ENCODE measurements at places on chromosomes 3 and 15.

GRCh38 chr15:57921371-57921770 is 144.1 kb downstream of the ALDH1A2 start:
- no peak for DNase-seq

- DNase-seq: peak; percentile 59
These were observed 176.9 kb downstream of the APBA2 start for GRCh38 chr15:29062626-29063025.

GRCh38 chr3:131543714-131544113 is 40.9 kb upstream of the MRPL3 start:
- DNase-seq: no peak

DNA sequence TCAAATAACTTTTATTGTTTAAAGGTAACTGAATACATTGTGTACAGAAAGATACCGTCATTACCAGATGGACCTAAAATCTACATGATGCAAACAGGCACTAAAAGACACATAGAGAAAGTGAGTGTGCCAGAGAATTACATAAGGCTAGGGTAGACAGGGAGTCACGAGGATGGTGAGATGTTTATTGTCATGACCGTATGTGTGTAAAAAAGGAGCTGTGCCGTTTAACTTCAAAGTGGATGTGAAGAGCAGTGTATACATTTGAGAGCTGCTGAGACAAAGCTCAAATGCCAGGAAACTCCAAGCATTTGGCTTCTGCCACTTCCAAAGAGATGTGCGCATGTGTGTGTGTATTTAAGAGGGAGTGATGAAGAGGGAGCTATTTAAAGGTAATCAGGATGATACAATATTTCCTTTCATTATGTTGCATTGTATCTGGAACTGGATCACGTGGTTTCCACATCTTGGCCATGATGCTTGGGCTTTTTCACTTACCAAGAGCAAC is 51.4 kb upstream of the IGF1R start:
- no peak for DNase-seq

DNA sequence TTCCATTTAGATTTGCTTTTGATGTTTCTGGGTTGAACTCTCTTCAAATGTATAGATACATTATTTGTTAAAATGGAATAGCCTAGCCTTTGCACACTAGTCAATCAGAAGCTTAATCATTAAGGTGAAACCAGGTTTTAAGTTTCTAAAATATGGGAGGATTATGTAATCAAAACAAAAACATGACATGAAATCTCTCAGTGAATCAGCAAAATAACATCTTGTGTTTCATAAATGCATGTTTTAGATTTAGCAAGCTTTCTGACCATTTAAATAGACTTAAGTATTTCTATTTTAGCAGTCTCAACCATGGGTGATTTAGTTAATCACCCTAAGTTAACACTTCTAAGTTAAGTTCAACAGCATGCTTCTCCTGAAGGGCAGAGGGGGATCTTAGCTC is 11.3 kb downstream of the GTF2E1 start:
- no peak for DNase-seq

- no peak for DNase-seq
These were observed 97.6 kb downstream of the MEX3B start for GRCh38 chr15:81948222-81948621.

DNA sequence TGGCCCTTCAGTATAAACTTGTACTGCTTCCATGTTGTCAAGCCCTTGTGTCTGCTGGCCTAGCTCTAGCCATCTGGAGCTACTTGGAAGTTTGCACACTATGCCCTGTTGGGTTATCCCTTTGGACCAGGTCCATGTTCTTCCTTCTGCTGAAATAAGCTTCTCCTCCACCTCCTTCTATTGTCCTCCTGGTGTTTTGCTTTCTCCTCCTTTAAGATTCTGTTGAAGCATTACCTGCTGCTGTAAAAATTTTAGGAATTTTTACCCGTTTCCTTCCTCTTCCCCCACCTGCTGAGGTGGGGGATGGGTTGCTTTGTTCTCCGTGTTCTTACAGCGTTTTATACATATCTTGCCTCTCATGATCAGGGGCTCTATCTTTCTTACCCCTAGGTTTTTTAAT is 51.7 kb downstream of the SH3GL3 start:
- DNase-seq: peak; percentile 45

DNA sequence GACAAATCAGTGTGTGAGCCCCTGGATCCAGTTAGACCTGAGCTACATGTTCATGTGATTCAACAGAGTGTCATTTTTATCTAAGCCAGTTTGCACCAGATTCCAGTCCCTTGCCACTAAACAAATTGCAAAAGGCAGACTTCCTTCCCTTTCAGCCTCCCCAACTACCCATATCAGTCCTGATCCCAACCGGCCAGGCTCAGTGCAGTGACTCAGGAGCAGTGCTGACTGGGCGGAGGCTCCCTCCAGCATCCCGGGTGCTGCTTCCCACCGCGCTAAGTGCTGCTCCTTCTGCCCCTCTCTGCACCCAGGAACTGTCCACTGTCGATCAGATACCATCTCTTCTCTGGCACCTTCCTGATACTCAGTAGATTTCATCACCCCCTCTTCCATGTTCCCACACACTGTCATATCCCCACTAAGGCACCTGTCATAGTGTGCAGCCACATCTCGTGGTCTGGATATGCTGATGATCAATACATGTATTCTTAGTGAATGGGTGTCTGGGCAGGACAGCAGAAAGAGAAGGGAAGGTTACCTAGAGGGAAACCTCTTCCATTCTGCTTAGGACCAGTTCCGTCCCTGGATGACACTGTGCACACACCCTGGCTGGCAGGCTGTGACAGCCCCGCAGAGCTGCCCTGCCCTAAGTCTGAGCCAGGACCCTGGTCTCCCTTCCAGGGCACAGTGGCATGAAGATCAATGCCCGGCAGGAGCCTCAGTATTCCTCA is 108.8 kb upstream of the RAD18 start:
- no peak for DNase-seq

GRCh38 chr3:89851974-89852621 is 744.7 kb downstream of the EPHA3 start:
- DNase-seq: peak; percentile 47

- no peak for DNase-seq
These were observed 95.9 kb upstream of the TNIK start for GRCh38 chr3:171556148-171556547.

- no peak for DNase-seq
These were observed 199.7 kb downstream of the AKAP13 start for GRCh38 chr15:85579957-85580694.

- peak; percentile 20 for DNase-seq
These were observed 24.8 kb downstream of the AADAC start for GRCh38 chr3:151838574-151839312.

DNA sequence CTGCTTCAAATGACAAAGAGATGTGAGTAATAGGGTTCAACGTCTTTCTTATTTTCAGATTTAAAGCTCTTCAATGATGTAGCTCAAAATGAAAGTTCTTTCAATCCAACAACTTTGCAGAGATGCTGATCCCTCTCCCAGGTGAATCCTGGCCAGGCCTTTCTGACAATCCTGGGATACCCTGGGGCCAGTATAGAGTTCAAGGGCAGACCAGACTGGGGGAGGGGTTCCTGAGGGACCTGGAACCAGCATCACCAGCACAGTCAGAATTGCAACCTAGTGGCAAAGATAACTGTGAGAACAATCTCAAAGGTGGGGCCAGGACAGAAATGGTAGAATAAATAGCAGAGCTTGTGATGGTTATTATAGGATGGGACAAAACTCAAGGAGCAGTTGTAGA is 19.7 kb upstream of the NCK1 start:
- no peak for DNase-seq

GRCh38 chr3:107752202-107752990 is 229.6 kb downstream of the BBX start:
- DNase-seq: no peak

DNA sequence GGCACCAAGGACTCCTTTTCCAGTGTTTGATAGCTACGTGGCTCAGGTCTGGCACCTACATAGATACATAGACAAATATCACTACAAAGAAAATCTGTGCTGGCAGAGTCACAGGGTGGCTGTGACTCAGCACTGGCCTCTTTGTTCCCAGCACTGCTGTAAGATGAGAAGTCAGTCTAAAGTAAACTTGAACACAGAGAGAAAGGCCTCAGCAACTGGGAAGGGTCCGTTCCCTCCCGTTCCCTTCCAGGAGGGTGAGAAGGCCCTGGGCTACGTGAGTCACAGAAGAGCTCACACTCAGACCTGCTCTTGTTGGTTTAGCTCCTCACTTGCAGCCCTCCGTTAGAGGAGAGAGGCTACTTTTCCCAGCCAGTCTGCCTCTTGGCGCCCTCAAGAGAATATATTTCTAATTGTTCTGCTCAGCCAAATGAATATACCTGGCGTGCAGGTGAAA is 23.1 kb downstream of the ANXA2 start:
- no peak for DNase-seq

DNA sequence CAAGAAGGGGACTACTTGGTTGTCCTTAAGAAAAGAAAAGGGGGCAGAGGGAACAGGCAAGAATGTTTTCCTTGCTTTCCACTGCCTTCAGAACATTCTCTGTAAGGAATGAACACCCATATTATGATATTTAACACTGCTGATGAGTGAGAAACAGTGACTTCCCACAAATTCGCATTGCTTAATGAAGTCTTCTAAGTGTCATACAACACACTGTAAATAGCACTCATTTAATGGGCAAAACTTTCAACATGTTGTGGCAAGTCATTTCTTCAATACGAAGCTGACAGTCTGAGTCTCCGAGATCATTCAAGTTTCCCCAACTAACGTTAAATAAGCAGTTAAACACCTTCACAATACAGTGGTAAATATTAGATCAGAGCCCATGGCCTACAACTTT is 464.4 kb downstream of the SHQ1 start:
- no peak for DNase-seq

GRCh38 chr15:95085056-95085455 is 853.7 kb downstream of the MCTP2 start:
- no peak for DNase-seq

DNA sequence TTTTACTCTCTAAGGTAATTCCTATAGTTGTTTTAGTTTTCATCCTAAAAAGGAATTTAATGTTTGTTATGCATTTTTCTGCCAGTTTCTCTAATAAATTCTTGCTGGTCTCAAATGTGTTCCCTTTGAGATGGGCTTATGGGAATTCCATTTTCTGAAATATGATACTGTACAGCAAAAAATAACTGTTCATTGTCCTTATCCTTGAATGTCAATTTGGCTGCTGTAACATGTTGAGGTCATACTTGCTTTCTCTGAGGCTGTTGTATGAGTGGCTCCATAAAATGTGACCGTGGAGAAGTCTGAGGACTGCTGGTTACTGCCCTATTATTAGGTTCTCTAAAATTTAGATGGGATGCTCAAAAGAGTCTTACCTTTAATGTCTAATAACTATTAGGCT is 266.5 kb downstream of the ADAMTS17 start:
- no peak for DNase-seq

DNA sequence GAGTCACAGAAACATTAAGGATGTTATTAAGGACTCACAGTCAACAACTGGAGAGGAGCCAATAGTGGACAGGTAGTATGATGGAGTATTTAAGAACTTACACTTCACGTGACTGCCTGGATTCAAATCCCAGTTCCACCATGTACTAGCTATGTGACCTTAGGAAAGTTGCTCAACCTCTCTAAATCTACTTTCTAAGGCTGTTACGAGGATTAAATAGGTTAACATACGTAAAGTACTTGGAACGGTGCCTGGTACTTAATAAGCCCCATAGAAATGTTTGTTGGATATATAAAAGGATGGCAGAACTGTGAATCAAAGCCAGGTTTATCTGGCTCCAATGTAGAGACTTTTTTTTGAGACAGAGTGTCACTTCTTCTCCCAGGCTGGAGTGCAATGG is 24.4 kb downstream of the THRB start:
- no peak for DNase-seq

DNA sequence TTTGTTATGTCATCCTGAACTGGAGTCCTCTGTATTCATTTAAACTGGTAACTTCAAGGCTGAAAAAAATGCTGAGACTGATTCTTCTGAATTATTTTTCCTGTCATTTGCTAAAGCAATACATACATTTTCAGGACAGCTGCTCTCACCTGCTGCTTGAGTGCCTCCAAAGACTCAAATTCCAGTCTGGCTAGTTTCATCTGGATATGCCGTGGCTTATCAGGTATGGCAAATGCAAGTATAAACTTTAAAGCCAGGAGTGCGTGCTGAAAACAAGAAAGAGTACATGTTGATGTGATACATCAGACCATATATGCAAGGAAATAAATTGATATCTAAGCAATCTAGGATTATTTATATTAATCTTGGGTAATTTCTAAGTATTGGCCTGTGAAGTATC is 146.1 kb downstream of the SNRK start:
- DNase-seq: no peak

DNA sequence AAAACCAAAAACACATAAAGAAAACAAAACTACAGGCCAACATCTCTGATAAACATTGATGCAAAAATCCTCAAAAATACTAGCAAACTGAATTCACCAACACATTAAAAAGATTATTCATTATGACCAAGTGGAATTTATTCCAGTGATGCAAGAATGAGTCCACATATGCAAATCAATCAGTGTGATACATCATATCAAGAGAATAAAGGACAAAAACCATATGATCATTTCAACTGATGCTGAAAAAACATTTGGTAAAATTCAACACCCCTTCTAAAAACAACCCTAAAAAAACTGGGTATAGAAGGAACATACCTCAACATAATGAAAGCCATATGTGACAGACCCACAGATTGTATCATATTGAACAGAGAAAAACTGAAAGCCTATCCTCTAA is 265.6 kb upstream of the DCBLD2 start:
- no peak for DNase-seq

DNA sequence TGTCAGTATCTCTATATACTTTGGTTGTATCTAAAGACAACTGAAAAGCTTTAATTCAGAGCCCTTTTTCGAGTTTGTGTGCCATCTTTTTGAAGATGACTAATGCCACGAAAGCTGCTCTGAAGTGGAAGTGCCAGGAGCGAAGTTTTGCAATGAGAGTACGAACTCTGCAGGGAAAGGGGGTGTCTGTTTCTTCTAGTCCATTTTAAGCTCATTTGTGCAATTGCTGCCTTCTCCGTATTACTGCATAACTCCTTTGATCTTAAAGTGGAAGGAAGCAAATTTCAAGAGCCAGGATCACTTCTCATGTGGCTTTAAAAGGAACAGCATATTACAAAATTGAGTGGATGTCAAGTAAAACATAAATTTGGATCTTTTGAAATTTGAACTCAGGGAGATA is 245.3 kb downstream of the FEZF2 start:
- no peak for DNase-seq

GRCh38 chr3:12318758-12319621 is 30.1 kb downstream of the PPARG start:
- no peak for DNase-seq

DNA sequence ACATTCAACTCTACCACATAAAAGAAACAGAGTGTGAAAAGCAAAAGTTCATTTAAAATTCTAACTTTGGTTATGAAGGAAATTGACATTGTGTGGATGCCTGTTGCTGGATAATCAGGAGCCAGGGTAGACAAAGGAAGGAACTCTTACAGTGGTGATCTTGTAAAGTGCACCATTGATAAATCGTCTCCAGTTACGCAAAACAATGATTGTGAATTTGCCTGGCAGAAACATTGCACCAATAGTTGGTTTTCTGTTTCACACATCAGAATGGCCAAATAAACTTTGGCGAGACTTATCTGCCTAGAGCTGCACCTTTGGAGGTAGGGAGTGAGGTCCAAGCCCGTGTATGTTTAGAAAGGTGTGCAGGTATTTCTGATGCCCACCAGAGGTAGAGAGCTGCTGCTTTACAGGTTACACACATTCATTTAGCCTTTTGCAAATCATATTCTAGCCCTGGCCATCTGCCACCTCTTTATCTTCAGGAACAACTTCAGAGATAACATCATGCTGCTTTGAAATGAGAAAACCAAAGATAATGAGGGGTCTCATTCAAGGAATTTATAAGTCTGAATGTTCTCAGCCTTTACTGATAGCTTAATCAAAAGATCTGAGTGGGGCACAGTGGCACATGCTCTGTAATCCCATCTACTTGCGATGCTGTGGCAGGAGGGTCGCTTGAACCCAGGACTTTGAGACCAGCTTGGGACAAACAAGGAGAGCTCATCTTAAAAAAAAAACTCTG is 47.4 kb upstream of the P3H2 start:
- no peak for DNase-seq
